ENCODE measurements at places on chromosomes 5 and 9. TPM values are rescaled to one million over a fixed set of nuclear protein-coding genes. Genes with fewer than 3 reads are reported as not detected.

RNF44 gene
- 113 TPM for total RNA-seq

G3BP1 gene
- total RNA-seq = 290 TPM

IL17B gene
- not detected for total RNA-seq

- DNase-seq = no peak
Measured at GRCh38 chr5:108650997-108651396, 96.7 kb upstream of the FER start.

DNA sequence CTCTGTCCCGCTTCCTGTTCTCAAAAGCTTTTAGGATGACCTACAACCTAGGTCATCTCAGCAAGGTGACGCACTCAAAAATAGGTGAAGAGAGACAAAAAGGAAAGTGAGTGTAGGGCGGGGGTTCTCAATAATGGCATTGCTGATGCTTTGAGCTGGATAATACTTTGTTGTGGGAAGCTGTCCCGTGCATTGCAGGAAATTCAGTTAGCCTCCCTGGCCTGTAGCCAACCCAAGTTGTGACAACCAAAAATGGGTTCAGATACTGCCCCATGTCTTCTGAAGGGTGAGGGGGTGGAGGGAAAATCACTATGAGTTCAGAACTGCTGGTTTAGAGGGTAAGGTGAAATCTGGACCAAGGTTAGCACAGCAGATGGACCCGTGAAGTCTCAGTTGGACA is 151.4 kb downstream of the MAST4 start:
- DNase-seq = no peak

ADGRD2 gene
- total RNA-seq = not detected

OBP2B gene
- total RNA-seq = not detected

NSD1 gene
- total RNA-seq = 58.7 TPM

- no peak for DNase-seq
Measured at GRCh38 chr9:110255463-110256379, 586 bp downstream of the TXN start.

DMRT3 gene
- not detected for total RNA-seq

DNA sequence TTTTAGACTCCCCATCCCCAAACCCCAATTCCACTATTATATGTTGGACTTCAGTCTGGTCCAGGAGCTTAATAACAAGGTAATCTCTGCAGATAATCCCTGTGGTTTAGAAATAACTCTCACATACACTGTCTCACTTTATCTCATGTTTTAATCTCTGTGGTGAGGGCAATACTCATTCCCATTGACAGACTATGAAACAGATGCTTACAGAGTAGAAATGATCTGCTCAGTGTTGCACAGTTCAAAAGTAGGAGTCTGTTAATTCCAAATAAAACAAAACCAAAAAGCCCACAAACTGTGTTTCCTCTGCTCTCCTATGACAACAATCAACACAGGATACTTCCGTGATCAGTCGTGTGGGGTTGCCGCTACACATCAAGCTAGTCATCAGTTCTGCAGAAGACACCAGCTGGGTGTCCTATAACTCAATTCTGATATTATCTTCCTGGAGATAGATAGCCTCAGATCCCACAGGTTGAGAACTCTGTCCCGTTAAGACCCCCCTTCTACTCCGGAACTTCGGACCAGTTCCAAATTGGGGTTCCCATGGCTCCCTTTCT is 26.3 kb upstream of the FANCC start:
- DNase-seq = no peak

- DNase-seq = no peak
Measured at GRCh38 chr9:73006986-73007385, 54.1 kb upstream of the ALDH1A1 start.

IRX1 gene
- total RNA-seq = not detected

- DNase-seq = no peak
Measured at GRCh38 chr9:72758944-72759343, 193.9 kb downstream of the ALDH1A1 start.

KLF4 gene
- 5.2 TPM for total RNA-seq

SLC25A2 gene
- total RNA-seq = 0.28 TPM

NR2F1-AS1 gene
- total RNA-seq = 27.0 TPM

DNA sequence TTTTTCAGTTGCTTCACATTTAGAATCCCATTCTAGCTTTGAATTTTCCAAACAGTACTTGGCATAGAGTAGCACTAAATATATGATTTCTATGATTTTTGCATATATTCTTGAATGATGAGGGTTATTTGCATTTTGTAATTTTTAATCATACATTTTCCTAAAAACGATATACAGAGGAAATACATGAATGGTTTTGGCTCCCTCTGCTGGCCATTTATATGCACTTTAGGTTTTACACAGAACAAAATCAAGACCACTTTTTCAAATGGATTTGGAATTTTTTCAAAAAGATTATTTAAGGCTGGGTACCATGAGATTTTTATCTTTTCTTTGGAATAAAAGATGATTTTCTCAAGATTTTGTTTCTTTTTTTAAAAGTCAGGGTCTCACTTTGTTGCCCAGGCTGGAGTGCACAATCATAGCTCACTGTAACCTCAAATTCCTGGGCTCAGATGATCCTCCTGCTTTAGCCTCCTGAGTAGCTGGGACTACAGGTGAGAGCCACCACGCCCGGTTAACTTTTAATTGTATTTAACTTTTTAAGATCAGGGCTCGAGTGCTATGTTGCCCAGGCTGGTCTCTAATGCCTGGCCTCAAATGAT is 16.7 kb upstream of the COMMD10 start:
- no peak for DNase-seq

KCTD16 gene
- total RNA-seq = 0.08 TPM

BHMT2 gene
- not detected for total RNA-seq

DNA sequence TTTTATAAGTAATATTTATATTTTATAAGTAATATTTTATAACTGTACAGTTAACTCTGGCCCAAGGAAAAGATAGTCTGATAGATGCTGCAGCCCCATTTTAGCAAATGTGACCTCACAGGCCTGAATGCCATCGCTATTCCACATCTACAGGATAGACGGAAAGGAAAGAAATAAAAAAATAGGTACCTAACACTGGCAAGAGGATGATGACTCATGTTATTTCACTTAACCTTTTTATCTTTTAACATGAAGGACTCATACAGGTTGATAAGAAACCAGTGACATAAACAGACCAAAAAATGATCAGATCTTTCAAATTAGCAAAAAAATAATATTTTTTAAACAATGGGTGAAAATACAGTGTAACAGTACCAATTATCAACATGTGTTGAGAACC is 2.7 kb downstream of the CD274 start:
- no peak for DNase-seq

MBLAC2 gene
- total RNA-seq = 5.9 TPM

DNA sequence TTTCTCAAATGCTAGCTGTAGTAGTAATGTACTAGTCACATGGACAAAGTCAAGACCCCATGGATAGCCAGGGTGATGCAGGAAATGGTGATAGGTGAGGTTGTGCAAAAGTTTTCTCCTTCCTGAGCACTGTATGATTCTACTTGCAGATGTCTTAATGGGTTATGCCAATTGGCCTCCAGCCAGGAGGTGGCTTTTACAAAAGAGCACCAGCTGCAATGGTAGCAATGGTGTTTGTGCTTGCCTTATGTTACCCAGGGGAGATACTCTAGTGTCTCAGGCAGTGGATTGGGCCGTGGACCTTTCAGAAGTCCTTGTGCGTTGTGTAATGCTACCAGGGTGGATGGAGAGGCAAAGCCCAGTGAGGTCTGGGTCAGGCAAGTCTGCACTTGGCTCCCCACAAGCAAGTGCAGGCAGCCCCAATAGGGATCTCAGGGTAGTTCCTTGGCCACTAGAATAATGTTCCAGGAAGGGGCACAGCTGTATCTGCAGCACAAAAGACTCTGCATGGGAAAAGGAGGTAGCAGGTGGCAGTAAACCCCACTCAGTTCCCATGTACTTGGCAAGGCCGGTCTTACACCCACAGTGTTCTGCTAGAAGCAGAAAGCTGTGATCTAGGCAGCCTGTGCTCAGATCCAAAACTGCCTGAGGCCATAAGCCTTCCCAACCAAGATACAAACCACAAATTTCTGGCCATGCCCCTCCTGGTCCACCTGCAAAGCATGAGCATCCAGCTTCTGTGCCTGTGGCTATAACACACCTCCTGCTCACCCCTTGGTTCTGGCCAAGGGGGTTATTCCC is 46.4 kb upstream of the EDIL3 start:
- no peak for DNase-seq

HABP4 gene
- total RNA-seq = 32.3 TPM

FCN2 gene
- not detected for total RNA-seq

GRCh38 chr5:97193355-97193688 is 10.3 kb upstream of the RIOK2 start:
- no peak for DNase-seq

GRCh38 chr5:64979531-64979930 is 210.8 kb downstream of the CWC27 start:
- DNase-seq = no peak

- no peak for DNase-seq
Measured at GRCh38 chr9:93667627-93668026, 91.2 kb downstream of the PHF2 start.

GRCh38 chr5:84381502-84382362 is 2.9 kb downstream of the EDIL3 start:
- DNase-seq = no peak

SLC25A48 gene
- total RNA-seq = not detected

DNA sequence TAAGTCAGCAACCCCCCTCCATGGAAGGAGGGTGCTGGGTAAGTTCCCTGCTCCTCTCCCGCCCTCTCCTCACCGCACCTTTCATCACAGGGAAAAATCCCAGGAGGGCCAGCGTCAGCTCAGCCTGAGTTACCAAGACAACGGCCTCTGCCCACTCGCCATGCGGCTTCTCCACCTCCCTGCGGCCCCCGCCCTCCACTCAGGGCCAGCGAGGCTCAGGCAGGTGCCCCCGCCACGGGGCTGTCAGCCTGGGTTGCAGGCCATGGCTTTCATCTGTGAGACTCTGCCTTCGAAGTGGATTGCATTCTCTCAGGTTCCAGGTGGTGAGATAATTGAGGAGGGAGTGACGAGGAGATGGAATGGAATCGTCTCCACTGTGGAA is 27.2 kb upstream of the LAMC3 start:
- DNase-seq = no peak

DNA sequence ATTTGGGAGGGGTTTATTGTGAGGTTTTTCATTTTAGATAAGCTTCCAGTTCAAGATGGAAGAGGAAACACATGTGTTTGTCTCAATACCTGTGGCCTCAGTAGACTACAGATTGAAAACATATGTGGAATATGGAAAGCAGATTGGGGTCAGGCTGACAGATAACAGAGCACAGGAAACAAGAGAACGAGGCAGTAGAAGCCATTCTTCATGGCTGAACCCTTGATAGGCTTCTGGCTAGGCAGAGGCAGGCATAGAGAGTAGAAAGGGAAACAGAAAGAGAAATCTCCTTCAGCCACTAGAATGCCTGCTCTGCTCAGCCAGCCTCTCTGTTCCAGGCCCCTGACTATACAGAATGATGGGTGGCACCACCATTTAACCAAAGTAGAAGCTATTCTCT is 152.5 kb downstream of the MUSK start:
- no peak for DNase-seq
